Immature natural killer cell (primary cell): ENCODE measurements at places on chromosomes 4 and X.

- no peak for DNase-seq
Measured at GRCh38 chr4:143616771-143617170, 83.7 kb downstream of the FREM3 start.

DNA sequence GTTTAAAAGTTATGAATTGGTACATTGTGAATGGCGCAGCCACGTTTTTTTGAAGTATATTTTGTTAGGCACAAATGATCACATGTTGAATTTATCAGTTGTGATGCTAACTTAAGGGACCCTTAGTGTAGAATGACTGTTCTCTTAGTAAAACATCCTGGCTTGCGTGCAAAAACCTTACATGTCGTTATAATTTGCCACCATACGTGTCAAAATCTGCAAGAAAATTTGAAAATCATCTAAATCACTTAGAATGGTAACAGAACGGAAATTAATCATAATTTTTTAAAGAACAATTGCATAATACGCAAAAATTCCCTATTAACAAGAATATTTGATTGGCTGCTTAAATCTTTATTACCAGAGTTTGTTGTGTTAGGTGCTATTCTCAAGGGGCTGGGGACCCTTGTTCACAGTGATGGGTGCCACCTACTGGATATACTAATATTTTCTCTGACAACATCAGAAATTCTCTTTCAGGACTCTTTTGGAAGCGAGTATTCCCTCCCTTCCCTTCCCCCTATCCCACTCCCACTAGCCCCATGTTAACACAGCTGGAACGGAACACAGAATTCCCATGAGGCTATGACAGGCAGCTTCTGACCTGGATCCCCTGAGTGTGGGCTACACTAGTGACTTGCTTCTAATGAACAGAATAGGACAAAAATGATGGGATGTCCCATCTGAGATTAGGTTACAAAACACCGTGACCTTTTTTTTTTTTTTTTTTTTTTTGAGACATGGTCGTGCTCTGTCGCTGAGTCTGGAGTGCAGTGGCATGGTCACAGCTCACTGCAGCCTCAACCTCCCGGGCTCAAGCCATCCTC lies 71.8 kb downstream of the SUPT20HL2 start:
- peak; percentile 18 for DNase-seq

- DNase-seq = no peak
Measured at GRCh38 chr4:168119890-168120289, 27.6 kb downstream of the ANXA10 start.

DNA sequence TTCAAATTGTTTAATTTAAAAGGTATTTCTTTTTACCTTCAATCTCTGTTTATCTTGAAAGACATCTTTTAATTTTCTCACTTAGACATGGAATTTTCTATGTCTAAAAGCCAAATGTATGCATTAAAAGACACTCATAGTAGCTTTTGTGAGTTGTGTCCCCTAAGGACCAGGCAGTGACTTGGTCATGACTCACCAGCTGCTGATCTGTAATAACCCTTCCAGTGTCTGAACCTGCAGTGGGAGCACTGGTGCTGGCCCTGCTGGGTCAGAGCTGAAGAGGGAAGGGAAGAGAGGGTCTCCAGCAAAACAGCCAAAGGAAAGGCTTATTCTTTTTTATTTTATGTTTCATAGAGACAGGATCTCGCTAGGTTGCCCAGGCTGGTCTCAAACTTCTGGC lies 31.1 kb upstream of the SH3D19 start:
- no peak for DNase-seq

GRCh38 chr4:78291277-78291676 lies 234.2 kb downstream of the FRAS1 start:
- no peak for DNase-seq

DNA sequence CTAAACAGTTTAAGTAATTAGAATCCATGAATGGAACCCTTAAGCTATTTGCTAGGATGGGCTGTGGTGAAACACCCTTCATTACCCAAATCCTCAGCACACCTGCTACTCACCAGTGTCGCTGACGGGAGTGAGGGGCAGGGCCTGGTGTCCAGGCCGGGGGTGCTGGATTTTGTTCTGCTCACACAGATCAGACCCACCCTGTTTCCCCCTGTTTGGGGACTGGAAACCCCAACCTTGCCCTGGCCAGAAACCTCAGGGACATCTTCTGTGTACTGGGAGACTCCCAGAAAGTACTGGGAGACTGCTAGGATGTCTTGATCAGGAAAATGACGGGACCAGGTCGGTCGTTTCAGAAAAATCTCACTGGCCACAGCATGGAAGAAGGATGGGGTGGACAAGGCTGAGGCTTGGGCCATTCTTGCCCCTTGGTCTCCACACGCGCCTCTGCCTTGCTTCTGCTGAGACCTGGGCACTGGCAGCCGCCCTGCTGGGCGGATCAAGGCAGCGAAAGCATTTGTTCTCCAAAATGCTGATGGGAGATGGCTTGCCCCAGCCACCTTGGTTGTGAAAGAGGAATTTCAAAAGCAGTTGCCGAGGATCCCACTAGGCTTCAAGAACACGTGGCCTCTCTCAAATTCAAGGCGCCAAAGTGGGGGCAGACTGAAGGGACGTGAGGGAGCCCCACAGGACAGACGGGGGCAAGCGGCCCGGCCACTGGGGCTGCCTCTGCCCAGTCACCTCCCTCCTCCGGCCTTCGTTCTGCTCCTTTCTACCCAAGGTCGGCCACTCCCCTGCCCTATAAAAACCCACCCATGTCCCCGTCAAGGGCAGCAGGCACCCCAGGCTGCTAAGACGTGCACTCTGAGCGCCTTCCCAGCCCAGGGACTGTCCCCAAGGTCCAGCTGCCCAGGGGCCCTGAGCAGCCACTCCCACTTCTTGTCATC lies 23.5 kb upstream of the PDE6B start:
- DNase-seq = no peak

DNA sequence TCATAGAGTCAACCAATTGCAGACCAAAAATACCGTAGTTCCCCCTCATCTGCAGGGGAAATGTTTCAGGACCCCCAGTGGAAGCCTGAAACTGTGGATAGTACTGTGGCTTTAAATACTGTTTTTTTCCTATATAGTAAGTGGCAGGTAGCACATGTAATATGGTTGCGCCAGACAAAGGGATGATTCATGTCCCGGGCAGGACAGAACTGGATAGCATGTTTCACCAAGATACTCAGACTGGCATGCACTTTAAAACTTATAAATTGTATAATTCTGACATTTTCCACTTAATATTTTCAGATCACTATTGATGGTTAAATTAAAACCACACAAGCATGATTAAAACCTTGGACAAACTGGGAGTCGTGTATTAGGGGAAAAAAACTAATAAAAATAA lies 276.3 kb upstream of the AGA start:
- DNase-seq = no peak

DNA sequence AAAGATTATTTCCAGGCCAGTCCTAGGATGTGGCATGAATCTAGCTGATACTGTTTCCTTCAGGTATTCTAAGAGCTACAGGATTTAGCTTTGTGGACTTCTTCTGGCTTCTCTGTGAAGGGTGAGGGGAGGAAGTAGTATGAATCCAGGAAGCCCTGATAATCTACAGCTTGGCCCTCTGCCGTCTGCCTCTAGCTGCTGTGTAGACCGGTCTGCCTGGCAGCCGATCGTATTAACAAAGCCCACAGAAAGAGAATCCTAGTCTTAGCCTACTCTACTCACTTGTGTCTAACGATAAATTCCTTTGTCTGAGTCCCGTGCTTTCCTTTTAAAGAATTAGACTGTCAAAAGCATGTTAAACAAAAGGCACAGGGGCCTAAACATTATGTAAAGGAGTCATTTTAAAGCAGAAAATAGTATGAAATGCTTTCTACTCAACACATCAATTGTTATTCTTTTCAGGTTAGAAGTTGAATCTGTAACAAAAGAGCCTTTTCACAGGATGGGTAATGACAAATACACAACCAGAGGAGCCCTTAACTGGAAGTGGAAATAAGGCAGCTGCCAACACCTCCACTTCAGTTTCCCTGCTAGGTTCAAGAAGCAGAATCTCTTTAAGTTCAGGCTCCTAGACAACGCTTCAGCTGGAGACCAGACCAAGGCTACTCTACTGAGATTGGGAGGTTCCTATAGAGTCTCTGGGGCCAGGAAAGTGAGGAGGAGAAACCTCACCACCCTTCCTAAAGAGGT lies 48.9 kb upstream of the UCP1 start:
- DNase-seq = no peak

- DNase-seq = peak; percentile 80
Measured at GRCh38 chrX:119755981-119756533, 2.3 kb upstream of the SOWAHD start.

GRCh38 chr4:85598936-85599335 lies 124.0 kb downstream of the ARHGAP24 start:
- no peak for DNase-seq

DNA sequence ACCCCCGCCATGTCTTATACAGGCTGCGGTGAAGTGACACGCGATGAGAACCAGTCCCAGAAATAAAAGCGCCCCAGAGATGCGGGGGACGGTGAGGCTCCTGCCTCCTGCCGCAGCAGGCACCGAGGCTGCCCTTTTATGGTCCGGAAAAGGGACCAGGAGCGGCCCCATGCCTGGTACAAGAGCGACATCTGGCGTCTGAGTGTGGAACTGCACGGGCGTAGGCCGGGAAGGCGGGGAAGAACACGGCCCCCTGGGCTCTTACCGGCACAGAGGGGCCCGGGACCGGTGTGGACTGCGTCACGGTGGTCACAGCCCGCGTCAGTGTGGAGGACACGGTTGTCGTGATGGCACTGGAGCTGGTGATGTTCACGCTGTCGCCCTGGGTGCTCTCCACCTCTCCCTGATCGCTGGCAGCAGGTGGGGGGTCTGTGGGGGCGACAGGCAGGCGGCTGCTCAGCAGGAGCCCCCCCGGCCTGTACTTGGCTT lies 8.9 kb upstream of the RENBP start:
- peak; percentile 78 for DNase-seq

GRCh38 chr4:55866290-55866907 lies 13.0 kb downstream of the EXOC1 start:
- no peak for DNase-seq

- no peak for DNase-seq
Measured at GRCh38 chr4:121873604-121874003, 3.3 kb upstream of the BBS7 start.

- no peak for DNase-seq
Measured at GRCh38 chrX:100477467-100477866, 67.4 kb upstream of the PCDH19 start.
